ENCODE measurements at places on chromosomes 5 and 9.

DNA sequence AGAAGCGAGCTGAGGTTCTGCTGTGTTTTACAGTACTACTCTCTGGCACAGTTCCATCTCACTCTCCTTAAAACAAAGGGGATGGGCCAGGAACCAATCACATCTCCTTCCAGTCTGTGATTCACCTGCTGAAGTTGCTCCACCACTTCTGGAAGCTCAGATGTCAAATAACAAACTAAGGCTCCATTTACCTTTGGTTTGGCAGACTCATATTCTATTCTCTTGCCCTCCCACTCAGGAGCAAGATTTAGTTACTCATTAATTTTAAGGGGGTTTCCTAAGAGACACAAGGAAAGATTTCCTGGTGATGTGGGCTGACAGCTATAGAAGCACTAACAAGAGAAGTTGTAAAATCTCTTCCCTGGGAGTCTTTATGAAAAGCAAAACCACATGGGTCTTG, 37.8 kb upstream of the KIF2A start:
- DNase-seq = peak; percentile 65

DNA sequence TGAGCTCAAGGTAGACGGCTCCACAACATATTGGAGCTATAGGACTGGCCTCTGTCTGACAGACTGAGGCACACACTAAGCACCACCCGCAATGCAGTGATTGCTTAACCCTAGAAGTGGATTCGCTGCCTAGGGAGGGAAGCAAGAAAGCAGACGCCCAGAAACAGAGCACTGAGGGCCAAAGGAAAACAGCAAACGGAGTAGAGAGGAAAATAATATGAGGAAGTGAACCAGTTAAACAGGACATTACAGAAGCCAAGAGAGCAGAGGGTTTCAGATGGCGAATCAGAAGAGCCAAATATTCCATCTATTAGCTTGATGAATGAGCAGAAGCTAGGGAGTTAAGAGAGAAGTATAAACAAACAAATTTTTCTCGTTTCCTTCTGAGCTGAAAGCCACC, 139.2 kb upstream of the LHFPL2 start:
- DNase-seq = no peak

GRCh38 chr9:136225366-136225747, 20.3 kb downstream of the QSOX2 start:
- DNase-seq = no peak

DNA sequence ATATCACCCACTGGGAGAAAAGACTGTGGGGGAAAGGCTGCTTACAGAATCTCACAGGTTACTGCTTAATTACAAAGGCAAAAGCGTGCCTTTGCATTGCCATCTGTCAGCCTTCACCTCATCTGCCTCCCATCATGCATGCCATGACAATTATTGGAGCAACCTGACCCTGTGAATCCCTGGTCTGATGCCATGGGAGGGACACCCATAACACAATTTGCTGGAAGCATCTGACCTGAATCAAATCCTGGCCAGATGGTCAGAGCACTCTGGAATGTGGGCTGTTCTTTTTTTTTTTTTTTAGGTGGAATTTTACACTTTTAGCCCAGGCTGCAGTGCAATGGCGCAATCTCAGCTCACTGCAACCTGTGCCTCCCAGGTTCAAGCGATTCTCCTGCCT, 11.6 kb upstream of the RETREG1 start:
- no peak for DNase-seq

GRCh38 chr5:72015103-72015548, 92.1 kb upstream of the MAP1B start:
- no peak for DNase-seq

GRCh38 chr5:115892021-115892420, 50.3 kb downstream of the AP3S1 start:
- DNase-seq = no peak

DNA sequence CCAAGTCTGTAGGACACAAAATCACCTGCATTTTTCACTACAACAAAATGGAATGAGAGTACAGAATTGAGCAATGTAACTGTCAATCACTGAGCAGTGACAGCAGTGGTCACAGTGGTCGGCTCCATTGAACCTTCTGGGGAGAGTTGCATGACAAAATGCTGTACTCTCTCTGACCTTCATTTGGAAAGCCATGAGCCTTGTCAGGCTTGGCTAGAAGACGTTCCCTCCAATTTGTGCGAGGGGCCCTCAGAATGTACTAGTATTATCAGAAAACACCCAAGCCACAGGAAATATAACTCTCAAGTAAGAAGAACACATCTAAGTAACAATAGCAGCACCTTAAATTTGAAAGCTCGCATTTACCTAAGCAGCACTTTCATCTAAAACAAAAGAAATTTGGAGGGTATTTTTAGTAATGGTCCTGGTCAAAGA, 425.6 kb upstream of the MEF2C start:
- no peak for DNase-seq

DNA sequence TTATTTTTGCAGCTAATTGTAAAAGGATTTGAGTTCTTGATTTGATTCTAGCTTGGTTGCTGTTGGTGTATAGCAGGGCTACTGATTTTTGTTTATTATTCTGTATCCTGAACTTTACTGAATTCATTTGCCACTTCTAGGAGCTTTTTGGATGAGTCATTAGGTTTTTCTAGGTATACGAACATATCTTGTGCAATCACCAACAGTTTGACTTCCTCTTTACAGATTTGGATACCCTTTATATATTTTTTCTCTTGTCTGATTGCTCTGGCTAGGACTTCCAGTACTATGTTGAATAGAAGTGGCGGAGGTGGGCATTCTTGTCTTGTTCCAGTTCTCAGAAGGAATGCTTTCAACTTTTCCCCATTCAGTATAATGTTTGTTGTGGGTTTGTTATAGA, 210.8 kb downstream of the FGF10 start:
- DNase-seq = no peak

DNA sequence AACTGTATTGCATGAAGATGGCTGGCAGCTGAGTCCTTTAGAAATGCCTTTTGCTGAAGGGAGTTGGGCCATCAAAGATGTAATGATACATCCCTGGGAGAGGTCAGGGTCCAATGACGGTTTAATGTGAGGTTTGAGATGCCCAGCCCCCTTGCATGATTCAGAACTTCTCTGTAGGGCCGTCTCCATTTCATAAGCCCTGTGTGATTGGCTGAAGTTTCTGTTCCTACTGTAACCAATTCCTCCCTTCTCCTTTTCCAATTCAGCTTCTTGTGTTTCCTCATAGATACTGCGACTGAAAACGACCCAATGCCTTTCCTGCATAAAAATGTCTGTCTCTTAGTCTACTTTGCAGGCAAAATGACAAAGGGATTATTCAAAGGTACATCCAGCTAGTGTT, 47.9 kb upstream of the ST8SIA4 start:
- no peak for DNase-seq

DNA sequence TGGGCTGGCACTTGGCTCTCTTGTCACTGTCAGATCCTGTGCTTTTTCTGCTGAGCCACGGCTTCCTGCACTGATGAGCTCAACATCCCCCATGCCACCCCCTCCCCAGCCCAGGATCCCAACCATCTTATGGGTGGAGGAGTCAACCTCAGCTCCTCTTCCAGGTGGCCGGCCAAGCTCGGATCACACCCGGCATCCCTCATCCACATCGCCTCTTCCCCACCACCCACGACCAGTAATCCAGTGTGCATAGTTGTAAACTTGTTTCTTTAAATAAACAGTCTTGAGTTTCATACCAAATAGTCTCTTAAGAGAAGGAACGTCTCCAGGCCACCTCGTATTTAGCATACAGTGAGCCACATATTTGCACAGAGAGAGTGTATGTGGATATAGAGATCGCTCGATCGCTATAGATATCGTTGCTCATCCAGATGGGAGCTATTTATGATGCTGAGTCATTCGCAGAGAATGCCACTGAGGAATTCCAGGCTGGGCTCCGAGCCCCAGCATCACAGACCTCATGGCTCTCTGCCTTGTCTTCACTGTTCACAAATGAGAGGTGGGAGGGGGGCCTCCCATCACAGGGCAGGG, 61.8 kb upstream of the CPLX2 start:
- no peak for DNase-seq

GRCh38 chr9:108081112-108081511, 591.5 kb upstream of the KLF4 start:
- no peak for DNase-seq
